ENCODE measurements at places on chromosomes 12 and 14.

- no peak for DNase-seq
Measured at GRCh38 chr12:15819644-15820437, 30.7 kb upstream of the EPS8 start.

DNA sequence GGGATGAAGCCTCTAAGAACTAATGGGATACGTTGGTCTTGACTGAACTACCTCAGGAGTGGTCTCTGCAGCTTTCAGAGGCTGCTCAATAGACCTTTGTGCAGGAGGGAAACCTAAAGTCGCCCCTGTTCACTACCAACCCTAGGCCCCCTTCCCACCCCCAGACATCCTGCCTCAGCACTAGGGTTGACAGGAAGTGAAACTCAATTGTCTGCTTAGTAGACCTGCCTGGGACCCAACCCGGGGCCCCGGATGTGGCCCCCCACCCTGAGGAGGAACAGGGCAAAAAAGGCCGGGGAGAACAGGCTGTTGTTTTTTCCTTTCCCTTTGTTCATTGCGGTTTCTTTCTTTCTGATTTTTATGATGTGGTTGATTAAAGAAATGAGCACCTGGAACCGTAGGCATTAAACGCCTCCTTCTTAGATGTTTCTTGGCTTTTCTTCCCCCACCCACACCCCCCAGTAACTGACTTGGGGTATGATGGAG lies 1.6 kb upstream of the DGKA start:
- DNase-seq = no peak

DNA sequence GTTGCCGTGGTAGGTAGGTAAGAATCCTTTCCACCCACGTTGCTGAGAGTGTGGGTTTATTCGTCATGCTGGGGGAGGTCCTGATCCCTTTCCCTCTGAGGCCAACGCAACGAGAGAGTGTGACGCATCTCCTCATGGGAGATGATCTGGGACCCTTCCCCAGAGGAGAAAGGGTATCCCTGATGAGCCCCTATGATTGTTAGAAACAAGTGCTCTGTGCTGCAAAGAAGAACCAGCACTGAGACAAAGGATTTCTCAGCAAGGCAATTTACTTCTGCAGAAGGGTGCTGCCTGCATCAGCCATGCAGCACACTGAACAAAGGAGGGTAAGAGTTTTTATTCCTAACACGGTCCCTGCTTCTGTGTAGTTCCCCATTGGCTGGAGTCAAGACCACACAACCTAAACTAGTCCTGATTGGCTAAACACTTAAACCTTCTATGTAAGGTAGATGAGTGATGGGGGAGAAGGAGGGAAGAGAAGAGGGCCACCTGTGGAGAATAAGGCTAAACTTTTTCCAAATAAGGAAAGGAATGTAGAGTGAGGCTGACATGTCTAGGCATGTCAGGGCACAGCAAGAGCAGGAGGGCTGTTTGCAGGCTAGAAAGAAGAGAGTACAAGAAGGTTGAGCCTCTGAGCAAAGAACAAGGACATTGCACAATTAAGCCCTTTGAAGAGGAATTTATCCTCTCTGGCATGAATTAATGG lies 21.3 kb downstream of the CLEC2A start:
- DNase-seq = no peak

DNA sequence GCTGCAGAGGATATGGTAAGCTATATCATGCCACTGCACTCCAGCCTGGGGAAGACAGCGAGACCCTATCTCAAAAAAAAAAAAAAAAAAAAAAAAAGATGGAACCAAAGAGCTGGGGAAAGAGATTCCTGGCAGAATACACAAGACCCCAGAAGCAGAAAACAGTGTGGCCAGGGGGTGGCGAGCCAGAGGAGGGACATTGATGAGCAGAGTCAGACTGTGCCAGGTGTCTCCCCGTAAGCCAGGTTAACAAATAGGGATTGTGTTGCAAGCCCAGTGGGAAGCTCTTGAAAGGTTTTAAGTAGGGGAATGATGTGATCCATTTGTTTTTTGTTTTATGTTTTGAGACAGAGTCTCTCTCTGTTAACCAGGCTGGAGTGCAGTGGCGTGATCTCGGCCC lies 56.1 kb downstream of the FIGNL2 start:
- DNase-seq = no peak

- no peak for DNase-seq
Measured at GRCh38 chr14:32382704-32383103, 53.6 kb downstream of the AKAP6 start.

DNA sequence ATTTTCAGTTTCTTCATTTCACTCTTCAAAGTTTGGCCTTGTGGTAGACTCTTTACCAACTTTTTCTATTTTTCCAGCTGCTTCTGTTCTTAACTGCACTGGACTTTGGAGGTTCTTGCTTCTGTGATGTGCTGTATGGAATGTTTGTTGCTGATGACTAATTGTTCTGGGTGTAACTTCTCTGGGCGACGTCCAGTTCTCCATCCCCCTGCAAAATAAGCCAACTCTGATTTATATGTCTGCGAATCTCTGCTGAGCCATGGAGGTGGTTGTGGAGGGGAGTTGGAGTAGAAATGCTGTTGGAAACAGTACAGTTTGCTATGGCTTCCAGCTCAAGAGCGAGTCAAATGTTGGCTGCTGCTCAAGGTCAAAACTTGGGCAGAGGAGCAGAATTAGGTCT lies 113.9 kb upstream of the DYRK2 start:
- no peak for DNase-seq

- DNase-seq = no peak
Measured at GRCh38 chr14:54191846-54192245, 205.0 kb upstream of the CDKN3 start.
